Amniotic stem cell (primary cell): ENCODE measurements at places on chromosomes 13 and 19.
A peak's percentile ranks its signal among the peaks of the same experiment; 100 is the strongest.

DNA sequence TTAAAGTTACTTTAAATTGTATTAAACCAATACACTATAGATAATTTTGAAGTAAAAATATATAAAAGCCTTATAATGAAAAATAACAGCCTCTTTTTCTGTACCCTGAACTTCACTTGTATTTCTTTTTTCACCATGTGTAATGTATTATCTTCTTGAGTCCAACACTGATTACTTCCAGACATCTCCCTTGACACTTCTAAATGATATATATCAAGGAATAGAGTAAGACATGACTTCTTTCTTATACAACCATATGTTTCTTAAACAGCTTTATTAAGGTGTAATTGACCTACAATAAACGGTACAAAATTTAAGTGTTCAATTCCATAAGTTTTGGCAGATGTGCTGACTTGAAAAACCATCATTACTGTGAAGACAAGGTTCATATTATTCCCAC lies 531.9 kb downstream of the OLFM4 start:
- DNase-seq: no peak

DNA sequence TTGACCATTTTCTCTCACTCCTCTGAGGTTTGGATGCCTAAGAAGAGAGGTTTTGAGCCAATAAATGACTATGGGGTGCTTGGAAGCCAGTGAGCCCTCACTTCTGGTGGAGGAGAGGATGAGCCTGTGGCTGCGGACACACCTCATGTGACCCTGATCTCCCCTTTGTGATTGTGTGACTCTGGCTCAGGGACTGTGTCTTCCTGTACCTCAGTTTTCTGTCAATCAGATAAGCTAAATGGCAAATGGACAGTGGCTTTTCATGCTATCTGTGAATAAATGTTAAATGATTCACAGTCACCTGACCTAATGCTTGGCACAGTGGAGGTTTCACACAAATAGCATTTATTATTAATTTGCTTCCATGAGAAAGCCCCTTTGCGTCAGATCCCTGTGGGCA lies 2.7 kb downstream of the PSG8 start:
- DNase-seq: no peak

GRCh38 chr19:1067341-1067957 lies 482 bp downstream of the ARHGAP45 start:
- no peak for DNase-seq

- no peak for DNase-seq
These were observed 68.2 kb downstream of the ESD start for GRCh38 chr13:46728777-46729176.

DNA sequence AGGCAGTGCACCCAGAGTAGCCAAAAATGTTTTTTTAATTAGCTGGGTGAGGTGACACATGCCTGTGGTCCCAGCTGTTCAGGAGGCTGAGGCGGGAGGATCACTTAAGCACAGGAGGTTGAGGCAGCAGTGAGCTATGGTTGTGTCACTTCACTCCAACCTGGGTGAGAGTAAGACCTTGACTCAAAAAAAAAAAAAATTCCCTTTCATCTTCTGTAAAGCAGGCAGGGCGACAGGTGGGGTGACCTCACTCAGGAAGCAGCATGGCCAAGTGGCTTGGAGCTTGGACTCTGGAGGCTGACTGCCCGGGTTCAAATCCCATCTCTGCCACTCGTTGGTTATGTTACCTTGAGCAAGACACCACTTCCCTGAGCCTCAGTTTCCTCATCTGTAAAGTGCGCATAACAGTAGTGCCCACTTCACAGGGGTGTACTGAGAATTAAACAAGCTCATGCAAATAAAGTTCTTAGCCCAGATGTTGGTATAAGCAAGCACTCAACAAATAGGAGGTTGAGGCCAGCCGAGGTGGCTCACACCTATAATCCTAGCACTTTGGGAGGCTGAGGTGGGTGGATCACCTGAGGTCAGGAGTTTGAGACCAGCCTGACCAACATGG lies 48.3 kb downstream of the MAP4K1 start:
- no peak for DNase-seq

DNA sequence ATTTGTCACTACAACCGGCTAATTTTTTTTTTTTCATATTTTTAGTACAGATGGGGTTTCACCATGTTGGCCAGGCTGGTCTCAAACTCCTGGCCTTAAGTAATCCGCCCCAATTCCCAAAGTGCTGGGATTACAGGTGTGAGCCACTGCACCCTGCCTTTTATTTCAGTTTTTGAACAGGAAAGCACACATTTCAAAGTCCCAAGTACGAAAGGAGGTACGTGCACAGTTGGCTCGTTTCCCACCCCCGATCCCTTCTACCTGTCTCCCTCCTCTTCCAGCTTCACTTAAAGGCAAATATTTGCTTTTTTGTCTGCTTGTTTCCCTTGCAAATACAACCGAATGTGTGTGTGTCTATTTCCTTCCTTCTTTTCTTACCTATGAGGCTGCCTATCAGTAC lies 30.5 kb downstream of the ZIC5 start:
- DNase-seq: no peak

GRCh38 chr13:75963302-75963701 lies 327.2 kb downstream of the LMO7 start:
- DNase-seq: no peak

DNA sequence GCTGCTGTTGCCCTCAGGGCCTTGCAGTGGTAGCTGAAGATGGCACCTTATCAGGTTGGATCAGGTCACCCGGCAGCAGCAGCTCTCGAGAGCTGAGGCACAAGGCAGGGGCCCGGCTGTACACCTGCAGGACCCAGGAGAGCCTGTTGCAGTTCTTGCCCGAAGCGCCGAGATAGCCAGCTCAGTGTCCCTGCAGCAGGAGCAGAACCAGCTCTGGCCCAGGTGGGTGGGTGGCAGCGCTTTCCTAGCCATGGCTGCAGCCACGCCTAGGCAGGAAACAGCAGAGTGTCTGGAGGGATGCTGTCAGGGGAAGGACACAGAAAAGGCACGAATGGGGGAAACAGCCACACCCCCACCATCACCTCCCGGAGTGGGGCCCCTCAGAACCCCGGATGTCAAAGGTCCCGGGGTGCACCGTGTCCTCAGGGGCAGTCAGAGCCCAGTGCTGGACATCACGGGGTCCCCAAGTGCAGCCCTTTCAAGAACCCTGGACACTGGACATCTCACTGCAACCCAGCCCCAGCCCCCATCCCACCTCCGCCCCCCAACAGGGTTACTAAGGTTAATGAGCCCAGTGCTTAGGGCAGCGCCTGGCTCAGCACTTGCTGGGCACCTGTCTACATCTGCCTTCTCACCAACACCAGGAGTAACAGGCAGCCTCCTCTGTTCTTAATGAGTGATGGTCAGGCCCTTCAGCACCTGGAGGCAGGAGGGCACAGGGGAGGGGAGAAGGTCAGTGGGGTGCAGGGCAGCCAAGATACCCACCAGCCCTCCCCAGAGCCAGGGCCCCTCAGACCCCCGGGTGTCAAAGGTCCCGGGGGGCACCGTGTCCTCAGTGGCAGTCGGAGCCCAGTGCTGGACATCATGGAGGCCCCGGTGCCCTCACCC lies 8.7 kb downstream of the ACP4 start:
- no peak for DNase-seq

- no peak for DNase-seq
These were observed 267.1 kb downstream of the KLF5 start for GRCh38 chr13:73325723-73326558.

DNA sequence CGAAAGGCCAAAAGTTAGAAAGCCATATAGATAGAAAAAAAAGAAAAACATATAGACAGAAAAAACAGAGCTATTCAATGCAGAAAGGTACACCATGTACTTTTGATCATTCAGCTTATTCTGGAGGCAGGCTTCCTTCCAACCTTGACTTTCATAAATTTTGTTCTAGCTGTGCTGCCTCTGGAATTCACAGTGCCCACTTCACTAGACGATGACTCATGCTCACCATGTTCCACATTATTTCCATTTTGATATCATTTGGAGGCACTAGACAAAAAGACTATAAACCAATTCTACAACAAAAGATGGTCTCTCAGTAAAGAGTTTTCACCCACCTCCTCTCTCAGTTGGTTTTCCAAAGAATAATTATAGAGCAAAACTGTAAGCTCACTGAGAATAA lies 229.0 kb upstream of the IPO5 start:
- no peak for DNase-seq

DNA sequence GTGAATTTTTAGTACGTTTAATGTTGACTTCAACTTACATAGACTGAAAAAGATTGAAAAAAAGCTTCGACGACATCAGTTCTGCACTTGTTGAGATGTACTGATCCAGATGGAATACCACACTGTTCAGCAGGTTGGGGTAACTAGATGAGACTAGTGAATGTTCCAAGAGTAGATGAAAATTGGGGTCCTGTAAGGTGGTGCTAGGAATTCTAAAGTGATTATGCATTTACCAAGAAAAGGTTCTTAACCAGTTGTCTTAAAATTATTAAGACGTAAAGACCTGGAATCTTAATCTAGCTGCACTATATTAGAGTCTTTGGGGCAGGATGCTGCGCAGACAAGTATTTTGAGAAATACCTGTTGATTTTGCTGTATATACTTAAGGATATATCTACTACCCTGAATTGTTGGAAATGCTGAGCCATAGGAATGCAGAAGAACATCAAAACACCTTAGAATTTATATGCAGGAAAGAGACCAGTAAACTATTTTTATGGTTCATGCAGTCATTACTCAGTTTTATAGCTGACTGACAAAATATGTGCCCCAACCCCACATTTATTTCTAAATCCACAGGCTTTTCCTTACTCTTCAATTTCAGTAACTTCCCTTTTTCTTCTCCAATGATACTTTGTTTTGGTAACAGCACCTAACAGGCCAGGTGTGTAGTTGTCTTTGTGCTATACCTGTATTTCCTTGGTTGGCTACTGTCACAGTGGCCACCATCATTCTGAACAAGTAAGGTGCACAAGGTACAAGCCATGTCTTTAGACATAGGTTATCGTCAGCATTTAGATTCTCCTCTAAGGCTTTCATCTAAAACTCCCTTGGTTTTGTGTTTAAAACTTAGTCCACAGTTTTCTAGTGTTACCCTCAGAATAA lies 8.6 kb downstream of the MIR17HG start:
- no peak for DNase-seq

DNA sequence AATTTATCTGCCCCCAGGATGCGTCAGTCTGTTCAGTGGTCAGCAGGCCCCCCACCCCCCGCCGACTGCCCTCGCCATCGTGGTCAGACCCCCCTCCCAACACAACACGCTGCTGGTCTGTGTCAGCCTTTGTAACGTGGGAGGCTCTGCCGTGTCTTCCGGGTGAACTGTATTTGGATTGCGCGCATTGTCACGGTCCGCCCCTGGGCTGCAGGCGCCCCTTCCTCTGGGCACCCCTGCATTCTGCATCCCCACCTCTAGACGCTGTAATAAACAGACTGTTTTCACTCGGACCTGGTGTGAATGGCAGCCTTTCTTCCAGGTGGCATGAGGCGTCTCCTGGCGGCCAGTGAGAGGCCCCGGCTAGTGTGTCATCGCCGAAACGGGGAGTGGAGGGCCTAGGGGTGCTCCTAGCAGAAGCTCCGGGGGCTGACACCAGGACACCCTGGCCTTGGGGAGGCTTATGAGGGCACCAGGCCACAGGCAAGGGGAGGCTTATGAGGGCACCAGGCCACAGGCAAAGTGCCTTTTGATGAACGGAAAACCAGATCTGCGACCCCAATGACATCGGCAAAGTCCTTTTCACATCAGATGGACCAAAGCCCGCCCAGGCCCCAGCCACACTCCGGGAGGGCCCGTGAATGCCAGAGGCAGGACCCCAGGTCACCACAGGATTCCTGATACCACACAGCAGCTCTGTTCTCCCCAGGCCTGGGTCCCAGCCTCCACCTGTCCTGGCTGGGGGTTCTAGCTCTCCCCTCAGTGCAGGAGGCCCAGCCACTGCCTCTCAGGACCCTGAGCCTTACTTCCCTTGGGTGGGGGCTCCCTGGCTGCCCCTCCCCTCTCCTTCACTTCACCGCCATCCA lies 3.6 kb downstream of the PLEKHJ1 start:
- DNase-seq: no peak

GRCh38 chr19:18349524-18350128 lies 9.2 kb downstream of the PGPEP1 start:
- peak; percentile 38 for DNase-seq

DNA sequence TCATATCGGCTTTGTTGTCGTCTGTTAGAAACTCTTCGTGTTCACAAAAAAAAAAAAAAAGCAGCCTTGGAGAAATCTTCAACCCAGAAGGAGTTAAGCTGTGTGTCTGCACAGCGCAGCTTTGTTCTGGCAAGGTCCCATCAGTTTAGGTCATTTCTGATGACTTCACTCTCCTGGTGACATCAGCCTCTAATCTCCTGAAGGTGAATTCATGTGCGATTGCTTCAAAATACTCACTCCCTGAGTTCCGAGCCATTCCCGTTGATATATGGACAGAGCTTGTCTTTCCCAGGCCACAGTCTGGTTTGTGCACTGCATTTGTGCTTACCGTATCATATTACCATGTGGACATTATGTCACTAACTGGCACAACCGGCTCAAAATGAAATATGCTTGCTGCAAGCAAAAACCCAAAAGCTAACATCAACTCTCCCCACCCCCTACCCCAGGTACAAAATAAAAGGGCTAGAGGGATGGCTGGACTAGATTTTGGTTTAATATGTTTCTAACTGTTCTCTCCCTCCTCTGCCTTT lies 342.4 kb downstream of the KCNRG start:
- DNase-seq: peak; percentile 43

- no peak for DNase-seq
These were observed 21.5 kb downstream of the COL4A2 start for GRCh38 chr13:110328573-110328972.

GRCh38 chr19:17125062-17125727 lies 49.6 kb downstream of the MYO9B start:
- no peak for DNase-seq

GRCh38 chr19:14118165-14119051 lies 846 bp upstream of the PRKACA start:
- DNase-seq: no peak

DNA sequence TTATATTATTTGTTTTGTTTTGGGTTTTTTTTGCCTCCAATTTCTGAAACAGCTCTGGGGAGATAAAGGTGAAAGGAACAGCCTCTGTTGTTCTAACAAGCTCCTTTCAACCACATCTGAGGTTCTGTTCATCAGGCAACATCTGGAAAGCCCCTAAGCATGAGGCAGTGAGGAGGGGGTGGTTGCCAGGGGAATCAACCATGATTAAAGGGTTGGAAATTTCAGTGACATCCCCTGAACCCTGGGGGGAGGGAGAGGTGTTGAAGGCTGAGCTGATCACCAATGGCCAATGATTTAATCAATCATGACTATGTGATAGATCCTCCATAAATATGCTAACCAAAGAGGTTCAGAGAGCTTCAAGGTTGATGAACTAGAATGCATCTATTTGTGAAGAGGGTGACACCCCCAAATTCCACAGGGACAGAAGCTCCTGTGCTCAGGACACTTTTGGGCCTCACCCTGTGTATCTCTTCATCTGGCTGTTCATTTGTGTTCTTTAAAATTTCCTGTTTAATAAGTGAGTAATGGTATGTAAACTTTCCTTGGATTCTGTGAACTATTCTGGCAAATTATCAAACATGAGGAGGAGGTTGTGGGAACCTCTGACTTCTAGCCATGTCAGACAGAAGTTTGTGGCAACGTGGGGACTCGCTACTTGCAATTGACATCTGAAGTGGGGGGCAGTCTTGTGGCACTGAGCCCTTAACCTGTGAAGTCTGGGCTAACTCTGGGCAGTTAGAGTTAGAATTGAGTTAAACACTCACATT lies 221.3 kb downstream of the NHLRC3 start:
- DNase-seq: no peak

GRCh38 chr19:41753159-41753558 lies 2.2 kb upstream of the CEACAM6 start:
- no peak for DNase-seq
